ENCODE measurements at places on chromosomes 7 and 10. TPM values are rescaled to one million over a fixed set of nuclear protein-coding genes. Genes with fewer than 3 reads are reported as not detected.

The LBX1 gene
- not detected for total RNA-seq

The HOXA6 gene
- total RNA-seq = 4.4 TPM

The HSPA12A gene
- 12.1 TPM for total RNA-seq

The OR2A12 gene
- not detected for total RNA-seq

The CCDC172 gene
- total RNA-seq = not detected

The ENTPD1 gene
- total RNA-seq = 0.74 TPM

The GIMAP6 gene
- 0.14 TPM for total RNA-seq

The MSMB gene
- not detected for total RNA-seq

The PON1 gene
- not detected for total RNA-seq

The ARMC3 gene
- not detected for total RNA-seq

The AS3MT gene
- 13.0 TPM for total RNA-seq

The SH2D4B gene
- not detected for total RNA-seq

The AFAP1L2 gene
- total RNA-seq = 0.14 TPM

The GBX1 gene
- not detected for total RNA-seq

The LEP gene
- 0.09 TPM for total RNA-seq

The ZNF804B gene
- total RNA-seq = not detected

The IL6 gene
- 40.0 TPM for total RNA-seq

The NUTM2A gene
- 0.28 TPM for total RNA-seq

The C10orf62 gene
- 0.14 TPM for total RNA-seq

The SUFU gene
- total RNA-seq = 2.3 TPM

The HABP2 gene
- not detected for total RNA-seq

The SPDYE11 gene
- not detected for total RNA-seq

The DOCK4 gene
- total RNA-seq = 6.8 TPM

The CDHR3 gene
- 3.8 TPM for total RNA-seq

The HNRNPA2B1 gene
- total RNA-seq = 69.4 TPM

The EPHA1 gene
- total RNA-seq = 0.14 TPM

The TRPV5 gene
- not detected for total RNA-seq

The CALHM1 gene
- total RNA-seq = not detected

The PYROXD2 gene
- total RNA-seq = 14.5 TPM

The SPAM1 gene
- not detected for total RNA-seq

The NKX2-3 gene
- not detected for total RNA-seq

The UTF1 gene
- not detected for total RNA-seq

The CLCN1 gene
- total RNA-seq = 0.14 TPM
